ENCODE measurements at places on chromosomes 4 and X.
A peak's percentile ranks its signal among the peaks of the same experiment; 100 is the strongest.

DNA sequence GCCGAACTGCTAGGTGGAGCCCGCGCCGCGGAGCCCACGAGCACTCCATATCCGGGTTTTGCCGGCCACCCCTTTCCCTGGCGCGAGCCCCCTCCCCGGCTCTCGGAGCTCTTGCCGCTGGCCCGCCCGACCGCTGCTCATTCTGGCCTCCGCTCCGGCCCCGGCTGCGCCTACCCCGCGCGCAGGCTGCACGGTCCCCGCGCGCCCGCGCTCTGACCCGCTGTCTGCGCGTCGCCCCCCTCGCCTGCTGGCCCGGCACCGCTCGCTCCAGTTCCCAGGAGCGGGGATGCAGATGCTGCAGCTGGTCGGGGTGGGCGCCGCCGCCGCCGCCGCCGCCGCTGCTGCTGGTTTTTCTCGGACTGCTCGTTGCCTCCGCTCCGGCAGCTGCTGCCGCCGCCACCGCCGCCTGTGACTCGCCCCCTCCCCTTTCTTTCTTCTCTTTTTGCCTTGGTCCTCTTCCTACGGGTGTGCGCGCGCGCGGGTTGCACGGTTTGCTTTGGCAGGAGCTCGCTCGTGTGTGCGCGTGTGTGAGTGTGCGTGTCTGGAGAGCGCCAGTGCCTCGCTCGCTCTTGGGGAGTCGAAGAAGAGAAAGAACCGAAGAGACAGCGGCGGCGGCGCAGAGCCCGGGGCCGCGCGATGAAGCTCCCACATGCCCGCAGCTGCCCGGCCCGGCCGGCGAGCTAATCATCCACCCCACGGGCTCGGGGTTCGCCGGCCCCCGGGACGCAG lies at the start of gene ADGRL3:
ADGRL3 (plus strand) TSS at position 140 of the 729 bp plus-strand sequence.
- peak; percentile 43 for DNase-seq

DNA sequence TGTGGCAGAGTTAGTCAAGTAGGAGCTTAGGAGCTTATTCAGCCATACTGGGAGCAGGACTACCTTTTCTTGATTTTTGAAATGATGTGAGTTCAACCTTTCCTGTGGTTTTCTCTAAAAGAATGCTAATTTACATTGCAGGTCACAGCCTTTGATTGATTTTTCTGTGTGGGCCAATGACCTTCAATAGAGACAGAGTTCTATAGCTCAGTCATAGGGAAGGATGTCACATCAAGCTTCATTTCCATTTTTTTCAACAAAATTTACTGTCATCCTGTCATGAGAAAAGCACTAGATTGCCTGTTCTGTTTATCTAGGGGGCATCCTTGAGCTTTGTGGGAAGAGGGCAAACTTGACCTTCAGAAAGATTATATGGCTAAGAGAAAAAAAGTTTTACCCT lies 448.7 kb downstream of the MID1IP1 start:
- DNase-seq = no peak

DNA sequence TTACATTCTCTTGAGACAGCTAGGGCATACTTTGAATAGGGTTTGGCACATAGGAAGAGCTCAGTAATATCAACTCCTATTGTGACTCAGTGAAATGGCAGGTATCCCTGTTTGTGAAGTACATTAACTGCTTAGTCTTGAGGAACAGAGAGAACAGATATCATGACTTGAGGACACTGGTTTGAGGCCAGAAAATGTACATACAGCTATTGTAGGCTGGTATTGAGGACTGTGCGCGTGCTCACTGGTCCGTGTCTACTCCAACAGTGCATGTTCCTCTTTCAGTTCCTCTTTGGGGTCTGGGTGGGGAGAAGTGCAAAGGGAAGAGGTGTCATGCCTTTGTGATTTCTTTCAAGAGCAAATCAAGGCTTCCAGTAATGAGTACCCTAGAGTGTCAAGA lies 34.6 kb upstream of the TBC1D9 start:
- no peak for DNase-seq

- DNase-seq = no peak
Measured at GRCh38 chr4:124486423-124486822, 226.1 kb downstream of the ANKRD50 start.

DNA sequence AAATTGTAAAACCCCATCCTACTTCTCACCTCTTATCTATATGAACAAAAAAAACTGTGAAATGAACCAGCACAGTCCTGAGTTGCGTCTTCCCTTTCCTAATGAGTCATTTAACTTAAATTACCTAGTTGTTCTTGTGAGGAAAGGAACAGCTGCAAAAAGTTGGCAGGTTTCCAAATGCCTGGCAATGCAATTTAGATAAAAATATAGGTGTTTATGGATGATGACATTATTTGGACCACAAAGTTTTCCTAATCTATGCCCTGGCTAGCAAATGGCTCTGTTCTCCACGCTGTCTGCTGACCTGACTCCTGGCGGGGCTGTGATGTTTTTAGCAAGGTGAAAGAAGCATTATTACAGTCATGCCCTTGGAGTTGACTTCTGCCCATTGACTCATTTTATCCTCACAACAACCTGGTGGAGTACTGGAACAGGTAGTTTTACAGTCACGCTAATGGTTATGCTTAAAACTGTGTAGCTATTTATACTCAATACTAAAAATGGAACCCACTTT lies 29.8 kb upstream of the RELL1 start:
- no peak for DNase-seq

GRCh38 chr4:45621971-45622370 lies 501.9 kb downstream of the GABRG1 start:
- DNase-seq = no peak

DNA sequence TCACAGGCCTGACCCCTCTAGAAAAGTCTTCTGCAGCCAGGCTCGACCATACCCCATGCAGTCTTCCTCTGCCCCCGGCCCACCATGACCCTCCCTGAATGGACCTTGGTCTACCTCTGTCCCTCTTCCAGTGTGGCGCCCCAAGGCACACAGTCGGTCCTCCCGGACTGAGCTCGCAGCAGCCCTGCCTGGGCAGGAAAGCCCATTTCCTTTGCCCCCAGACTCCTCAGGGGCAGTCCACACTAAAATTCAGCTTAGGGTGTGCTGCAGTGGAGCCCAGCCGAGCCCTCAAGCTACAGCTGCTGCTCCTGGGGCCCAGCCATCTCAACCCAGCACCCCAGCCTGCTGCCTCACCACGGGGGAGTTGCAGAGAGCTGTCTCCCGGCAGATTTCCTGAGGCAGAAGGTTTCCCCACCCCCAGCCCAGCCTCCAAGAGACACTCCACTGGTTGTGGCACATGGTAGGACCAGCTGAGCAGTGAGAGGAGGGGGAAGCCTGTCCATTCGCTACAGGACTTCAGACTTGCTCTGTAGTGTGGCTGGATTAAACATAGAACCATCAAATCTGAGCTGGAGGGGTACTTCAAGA lies 37.5 kb upstream of the IQSEC2 start:
- no peak for DNase-seq

- no peak for DNase-seq
Measured at GRCh38 chr4:177315767-177316464, 6.2 kb downstream of the NEIL3 start.

All from AG20443 (cell line).